ENCODE measurements at places on chromosomes 5 and 9.
A peak's percentile ranks its signal among the peaks of the same experiment; 100 is the strongest.

DNA sequence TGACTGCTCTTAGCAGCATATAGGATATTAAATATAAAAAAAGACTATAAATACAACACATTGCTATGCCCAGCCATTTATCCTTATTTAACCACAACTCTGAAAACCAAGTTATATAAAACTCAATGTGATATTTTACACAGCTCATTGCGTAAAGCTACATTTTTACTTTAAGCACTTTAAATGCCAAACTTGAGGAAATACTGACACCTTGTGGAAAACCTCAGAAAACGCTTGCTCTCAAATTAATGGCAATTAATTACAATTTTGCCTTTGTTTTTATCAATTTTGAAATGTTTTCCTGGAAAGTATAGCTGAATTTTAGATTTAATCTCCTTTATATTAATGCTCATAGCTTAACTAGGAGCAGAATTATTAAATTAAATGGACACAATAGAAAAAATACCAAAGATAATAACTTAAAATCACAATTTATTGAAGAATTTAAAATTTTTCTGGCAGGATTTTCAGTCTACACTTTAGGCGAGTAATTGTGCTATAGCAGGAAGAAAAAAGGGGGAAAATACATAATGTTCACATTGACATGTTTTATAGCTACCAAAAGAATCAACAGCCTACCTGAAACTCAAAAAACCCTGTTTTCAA, 25.2 kb upstream of the PLAC8L1 start:
- peak; percentile 24 for DNase-seq

DNA sequence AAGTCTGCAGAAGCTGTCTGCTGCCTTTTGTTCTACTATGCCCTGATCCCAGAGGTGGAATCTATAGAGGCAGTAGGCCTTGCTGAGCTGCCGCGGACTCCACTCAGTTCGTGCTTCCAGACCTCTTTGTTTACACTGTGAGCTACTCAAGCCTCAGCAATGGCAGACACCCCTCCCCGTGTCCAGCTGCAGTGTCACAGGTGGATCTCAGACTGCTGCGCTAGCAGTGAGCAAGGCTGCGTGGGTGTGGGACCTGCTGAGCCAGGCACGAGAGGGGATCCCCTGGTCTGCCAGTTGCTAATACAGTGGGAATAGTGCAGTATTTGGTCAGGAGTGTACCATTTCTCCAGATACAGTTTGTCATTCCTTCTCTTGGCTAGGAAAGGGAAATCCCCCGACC, 99.6 kb downstream of the SLCO4C1 start:
- DNase-seq = no peak

DNA sequence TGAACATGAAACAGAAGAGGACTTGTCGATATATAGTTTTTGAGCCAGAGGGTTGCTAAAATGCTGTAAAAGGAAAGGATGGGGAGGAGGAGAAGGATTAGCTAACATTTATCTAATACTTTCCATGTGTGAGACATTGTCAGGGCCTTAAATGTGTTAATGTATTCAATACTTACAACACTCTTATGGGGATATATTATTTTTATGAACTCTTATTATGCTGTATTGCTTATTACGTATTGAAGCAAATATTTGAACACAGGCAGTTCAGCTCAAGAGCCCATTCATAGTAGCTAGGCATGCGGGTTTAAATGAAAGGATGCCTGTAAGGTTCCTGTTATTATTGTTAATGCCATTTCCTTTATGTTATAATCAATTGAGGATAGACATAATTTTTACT, 391.5 kb downstream of the CCDC171 start:
- DNase-seq = no peak

DNA sequence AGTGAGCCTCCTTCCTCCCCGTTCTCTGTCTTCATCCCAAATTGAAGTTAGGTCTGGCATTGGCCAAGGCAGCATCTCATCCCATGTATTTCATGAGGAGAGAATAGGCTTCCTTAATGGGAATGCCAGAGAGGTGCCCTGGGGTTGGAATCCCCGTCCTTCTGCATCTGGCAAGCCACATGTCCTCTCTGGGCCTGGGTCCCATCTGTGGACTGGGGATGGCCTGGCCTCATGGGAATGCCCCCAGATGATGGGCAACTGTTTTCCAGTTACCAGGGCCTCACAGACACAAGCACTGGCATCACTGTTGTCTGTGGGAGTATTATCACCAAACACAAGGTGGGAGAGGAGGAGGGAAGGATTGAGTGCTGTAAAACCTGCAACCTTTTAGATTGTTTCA, 153.9 kb downstream of the FSTL4 start:
- no peak for DNase-seq

GRCh38 chr9:134811673-134812342, 68.8 kb upstream of the FCN2 start:
- no peak for DNase-seq

- DNase-seq = no peak
Measured at GRCh38 chr5:79474367-79475151, 39.4 kb downstream of the HOMER1 start.

DNA sequence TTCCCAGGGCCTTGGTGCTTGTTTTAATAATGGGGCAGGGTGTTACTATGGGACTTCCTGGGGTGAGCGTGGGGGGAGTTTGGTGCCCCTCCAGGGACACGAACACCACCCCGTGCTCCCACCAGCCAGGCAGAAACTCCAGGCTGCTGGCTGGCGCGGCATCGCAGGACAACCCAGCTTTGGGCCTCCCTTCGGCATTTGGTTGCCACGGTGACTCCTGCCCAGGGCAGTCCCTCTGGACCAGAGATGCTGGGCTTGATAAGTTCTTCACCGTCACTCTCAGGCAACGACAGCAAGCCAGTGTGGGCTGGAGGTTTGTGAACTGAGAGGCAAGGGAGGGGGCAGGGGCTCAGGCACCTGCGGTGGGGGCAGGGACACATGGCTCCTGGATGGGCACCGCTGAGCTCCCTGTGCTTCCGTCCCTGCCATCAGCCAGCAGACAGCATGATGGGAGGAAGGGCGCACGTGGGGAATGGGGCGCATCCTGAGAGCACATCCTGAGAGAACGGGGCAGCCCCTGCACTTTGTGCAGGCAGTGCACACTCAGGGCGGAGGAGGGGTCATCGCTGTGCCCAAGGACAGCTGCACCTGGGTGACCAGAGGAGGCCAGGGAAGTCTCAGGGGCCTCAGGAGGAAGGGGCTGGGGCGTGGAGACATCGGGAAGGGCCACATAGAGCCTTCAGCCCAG, 116.4 kb downstream of the RXRA start:
- no peak for DNase-seq

DNA sequence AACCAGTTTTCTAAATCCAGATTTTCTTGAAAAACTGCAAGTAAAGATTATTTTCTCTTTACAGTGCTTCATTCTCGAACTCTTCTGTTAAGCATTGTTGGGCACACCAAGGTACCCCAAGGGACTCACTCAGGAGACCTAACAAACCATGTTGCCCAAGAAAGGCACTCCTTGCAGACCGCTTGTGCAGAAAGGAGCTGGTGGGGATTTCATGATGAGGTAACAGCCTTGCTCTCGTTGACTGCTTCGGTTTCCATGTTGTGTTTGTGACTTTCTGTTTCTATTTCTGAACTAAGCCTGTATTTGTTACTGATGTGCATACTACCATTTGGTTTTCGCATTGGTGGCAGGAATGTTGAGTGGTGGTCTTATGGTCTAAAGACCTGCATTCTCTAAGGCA, 266.6 kb upstream of the DAP start:
- no peak for DNase-seq

GRCh38 chr5:160353379-160353778, 17.0 kb downstream of the C1QTNF2 start:
- no peak for DNase-seq

GRCh38 chr5:178153530-178154340, at the start of gene NHP2:
Gene NHP2 (minus strand): TSS chr5:178153885. CDS start chr5:178153817, 68 bp downstream.
- peak; percentile 98 for DNase-seq

DNA sequence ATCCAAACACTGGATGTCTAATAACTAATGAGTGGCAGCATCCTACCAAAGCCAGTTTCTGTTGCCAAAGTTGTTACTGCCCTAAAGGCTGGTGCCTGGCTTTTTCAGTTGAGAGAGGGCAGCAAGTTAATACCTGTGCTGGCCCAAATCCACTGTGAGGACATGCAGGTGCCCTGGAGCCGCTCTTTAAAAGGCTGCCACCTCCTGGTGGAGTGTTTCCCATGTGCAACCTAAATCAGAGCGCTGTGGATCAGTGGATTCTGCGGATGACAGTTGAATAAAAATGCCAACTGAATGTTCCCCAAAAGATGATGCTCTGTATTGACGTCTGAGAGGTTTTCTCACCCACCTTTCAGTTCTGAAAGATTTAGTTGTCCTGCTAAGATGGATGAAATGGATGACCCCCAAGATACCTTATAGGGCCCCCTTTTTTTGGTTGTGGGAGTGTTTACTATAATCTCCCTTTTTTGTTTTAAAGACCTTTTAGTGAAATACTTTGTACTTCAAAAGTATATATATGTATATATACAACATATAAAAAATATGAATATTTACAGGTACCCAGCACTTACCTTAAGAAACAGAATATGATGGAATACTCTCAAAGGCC, 146.4 kb downstream of the EGFLAM start:
- DNase-seq = no peak

GRCh38 chr9:102445181-102445747, 549.9 kb upstream of the CYLC2 start:
- no peak for DNase-seq

DNA sequence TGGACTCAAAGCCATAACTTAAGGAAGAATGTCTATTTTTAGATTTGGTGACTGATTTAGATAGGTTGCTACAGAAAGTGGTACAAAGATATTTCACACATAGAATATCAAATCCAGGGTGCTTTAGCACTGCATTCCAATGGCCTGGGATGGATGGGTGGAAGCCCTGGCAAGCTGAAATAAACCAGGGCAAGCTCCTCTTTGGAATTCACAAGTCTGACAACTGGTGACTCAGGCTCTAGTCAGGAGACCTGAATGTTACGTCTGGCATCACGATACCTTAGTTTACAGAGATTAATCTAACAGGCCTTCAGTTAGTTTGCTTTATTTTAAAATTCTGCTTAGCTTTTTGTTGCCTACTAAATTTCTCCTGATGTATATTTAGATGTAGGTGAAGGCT, 144.0 kb downstream of the TMC1 start:
- DNase-seq = no peak

DNA sequence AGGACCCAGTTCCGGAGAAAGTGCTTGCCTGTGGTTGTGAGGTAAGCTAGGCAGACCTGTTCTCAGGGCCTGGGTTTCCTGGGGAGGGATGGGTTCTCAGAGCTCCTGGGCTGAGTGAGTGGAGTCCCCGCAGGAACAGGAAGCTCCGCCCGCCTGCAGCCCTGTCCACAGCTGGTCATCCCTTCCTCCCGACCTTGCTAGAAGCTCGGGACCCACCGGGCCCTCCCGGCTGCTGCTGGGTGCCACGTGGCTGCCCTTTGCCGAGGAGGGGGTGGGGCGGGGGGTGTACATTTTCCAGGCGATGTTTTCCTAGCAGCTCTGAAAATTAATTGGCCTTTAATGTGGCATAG, 198.1 kb downstream of the C9orf50 start:
- DNase-seq = no peak

GRCh38 chr9:86458191-86458855, 104.1 kb upstream of the TUT7 start:
- no peak for DNase-seq

GRCh38 chr9:128555180-128555721, 2.9 kb downstream of the SPTAN1 start:
- no peak for DNase-seq
